ENCODE measurements at places on chromosomes 4 and X.

DNA sequence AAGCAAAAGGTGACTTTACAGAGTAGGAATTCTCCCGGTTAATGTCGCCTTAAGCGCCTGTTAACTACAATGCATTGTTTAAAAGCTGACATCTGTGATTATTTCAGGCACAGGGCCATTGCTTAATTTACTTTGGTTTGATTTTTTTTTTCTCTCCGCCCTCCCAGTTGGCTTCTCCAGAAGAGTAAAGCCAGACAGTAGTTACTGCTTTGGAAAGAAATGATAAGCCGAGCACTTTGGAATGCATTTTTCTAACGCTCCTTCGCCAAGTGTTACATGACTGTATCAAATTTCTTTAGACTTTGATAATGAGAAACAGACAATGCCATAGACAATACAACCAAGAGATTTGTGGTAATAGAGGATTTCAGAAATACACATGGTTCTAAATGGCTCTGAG is 383.0 kb upstream of the TENM3 start:
- no peak for DNase-seq

- DNase-seq, result no peak
Observed at GRCh38 chr4:92021203-92021602, 282.6 kb upstream of the GRID2 start.

GRCh38 chr4:4995103-4995907 is 24.0 kb downstream of the CYTL1 start:
- no peak for DNase-seq

- no peak for DNase-seq
Observed at GRCh38 chrX:1597345-1598020, 6.1 kb downstream of the AKAP17A start.

GRCh38 chrX:108772549-108772948 is 36.2 kb upstream of the IRS4 start:
- DNase-seq, result no peak

- DNase-seq, result peak; percentile 35
Observed at GRCh38 chr4:3290889-3291321, 1.9 kb upstream of the RGS12 start.

- DNase-seq, result no peak
Observed at GRCh38 chrX:9644335-9644734, 121.3 kb downstream of the GPR143 start.

DNA sequence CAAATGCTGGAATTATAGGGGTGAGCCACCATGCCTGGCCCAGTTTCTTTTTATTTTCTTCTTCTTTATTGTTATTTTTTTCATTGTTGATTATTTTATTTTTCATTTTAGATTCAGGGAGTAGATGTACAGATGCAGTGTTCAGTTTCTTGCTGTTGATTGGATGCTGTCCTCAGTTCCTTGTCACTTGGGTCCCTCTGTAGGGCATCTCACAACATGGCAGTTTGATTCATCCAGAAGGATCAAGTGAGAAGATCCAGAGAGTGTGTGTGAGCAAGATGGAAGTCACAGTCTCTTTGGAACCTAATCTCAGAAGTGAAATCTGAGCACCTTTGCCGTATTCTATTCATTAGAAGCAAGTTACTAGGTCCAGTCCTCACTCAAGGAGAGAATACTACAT is 20.9 kb downstream of the HMGB3 start:
- DNase-seq, result no peak

DNA sequence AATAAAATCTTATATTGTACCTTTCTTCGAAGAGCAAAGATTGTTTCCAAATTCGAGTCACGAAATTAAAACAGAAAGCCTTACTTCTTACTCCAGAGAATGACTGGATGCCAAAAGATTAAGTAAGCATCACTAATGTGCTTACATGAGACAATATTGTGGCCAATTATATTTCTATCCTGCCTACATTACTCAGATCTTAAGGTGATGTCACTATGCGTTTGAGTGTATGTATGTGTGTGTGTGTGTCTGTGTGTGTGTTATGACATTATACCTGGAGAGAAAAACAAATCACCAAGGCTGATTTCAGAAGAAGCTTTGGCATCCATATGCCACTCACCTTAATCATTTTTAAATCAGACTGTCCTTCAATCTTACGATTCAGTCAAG is 556.3 kb downstream of the PPARGC1A start:
- DNase-seq, result no peak

DNA sequence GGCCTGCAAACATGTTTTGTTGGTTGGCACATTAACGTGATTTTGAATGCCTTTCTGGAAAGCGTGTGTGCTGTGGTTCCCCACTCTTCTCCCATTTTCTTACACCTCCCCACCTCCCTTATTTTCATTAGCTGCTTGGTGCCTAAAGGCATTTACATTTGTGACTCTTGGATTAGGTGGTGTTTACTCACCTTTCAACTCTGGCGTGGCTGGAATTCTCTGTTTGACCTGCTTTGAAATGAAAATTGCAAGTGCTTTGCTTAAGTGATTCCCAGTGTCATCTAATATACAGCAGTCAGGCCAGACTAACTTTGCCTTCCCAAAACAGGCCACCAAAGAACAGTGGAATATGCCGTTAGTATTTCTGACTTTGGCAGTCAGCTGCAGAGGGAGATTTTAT is 80.5 kb downstream of the NHSL2 start:
- no peak for DNase-seq

DNA sequence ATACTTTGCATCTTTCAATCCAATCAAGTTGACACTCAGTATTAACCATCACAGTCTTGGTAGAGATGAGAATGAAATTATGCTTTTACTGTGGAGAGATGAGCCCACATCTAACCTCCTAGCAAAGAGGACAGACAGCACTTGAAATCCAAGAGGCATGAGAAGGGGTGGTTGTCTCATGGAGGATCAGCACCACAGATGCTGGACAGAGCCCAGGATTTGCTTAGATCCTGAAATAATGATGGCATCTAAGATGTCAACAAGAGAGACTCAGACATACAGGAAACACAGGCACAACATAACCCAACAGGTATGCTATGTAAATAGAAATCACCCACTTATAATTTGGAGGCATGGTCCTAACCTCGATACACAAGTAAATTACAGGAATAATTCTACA is 74.3 kb upstream of the VCX2 start:
- DNase-seq, result no peak

- DNase-seq, result no peak
Observed at GRCh38 chrX:68717196-68717595, 69.7 kb downstream of the STARD8 start.

DNA sequence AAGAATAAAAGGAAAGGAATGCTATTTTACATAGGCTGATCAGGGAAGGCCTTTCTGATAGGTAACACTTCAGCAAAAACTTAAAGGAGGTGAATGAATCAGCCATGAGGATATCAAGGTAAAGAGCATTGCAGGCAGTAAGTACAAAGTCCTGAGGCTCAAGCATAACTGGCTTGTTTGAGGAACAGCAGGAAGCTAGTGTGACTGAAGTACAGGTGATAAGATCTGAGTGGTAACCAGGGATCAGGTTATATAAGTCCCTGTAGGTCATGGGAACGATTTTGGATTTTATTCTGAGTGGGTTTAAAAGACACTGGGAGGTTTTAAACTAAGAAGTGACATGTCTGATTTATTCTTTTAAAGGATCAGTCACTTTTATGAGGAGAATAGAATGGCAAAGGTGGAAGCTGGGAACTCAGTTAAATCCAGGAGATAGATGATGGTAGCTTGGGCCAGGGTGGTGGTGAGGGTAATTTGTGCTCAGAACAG is 47.1 kb upstream of the THOC2 start:
- no peak for DNase-seq

DNA sequence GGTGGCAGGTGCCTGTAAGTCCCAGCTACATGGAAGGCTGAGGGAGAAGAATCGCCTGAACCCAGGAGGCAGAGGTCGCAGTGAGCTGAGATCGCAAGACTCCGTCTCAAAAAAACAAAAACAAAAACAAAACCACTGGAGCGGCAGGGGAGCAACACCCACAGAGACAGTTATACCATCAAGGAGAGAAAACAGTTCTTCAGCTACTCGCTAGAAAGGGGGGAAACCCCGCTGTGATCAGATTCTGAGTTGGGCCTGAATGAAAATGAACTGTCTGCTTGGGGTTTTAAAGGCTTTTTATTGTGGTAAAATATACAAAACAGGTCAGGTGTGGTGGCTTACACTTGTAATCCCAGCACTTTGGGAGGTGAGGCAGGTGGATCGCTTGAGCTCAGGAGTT is 16.8 kb upstream of the IRAK1 start:
- no peak for DNase-seq

DNA sequence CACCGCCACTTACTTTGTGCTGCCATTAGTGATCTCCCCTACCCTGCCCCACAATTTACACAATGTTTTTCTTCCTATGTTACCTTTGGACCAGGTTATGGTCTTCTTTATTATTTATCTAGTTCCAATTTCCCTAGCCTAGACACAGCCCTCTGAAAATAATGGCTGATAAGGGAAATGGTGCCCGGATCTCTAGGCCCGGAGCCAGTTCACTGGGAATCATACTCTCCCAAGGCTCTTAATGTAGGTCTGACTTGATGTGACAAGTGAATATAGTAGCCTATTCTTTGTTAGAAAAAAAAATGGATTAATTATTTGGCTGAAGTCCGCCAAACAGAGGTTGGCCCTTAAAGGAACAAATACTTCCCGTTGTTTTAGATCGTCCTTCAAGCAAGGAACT is 208.0 kb downstream of the RELL1 start:
- no peak for DNase-seq

- no peak for DNase-seq
Observed at GRCh38 chr4:3116955-3117354, 42.5 kb downstream of the HTT start.

GRCh38 chrX:14616836-14617235 is 87.5 kb downstream of the GLRA2 start:
- no peak for DNase-seq

- DNase-seq, result no peak
Observed at GRCh38 chr4:126661194-126661593, 971.6 kb upstream of the INTU start.

DNA sequence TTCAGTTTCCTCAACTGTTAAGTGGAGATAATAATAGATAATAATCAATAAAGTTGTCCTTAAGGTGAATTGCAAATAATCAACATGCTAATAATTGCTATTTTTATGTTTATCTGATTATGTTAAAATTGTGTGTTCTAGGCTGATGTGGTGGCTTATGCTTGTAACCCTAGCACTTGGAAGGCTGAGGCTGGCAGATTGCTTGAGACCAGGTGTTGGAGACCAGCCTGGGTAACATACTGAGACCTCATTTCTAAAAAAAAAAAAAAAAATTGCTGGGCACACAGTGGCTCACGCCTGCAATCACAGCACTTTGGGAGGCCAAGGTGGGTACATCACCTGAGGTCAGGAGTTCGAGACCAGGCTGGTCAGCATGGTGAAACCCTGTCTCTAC is 175.2 kb downstream of the GC start:
- no peak for DNase-seq

DNA sequence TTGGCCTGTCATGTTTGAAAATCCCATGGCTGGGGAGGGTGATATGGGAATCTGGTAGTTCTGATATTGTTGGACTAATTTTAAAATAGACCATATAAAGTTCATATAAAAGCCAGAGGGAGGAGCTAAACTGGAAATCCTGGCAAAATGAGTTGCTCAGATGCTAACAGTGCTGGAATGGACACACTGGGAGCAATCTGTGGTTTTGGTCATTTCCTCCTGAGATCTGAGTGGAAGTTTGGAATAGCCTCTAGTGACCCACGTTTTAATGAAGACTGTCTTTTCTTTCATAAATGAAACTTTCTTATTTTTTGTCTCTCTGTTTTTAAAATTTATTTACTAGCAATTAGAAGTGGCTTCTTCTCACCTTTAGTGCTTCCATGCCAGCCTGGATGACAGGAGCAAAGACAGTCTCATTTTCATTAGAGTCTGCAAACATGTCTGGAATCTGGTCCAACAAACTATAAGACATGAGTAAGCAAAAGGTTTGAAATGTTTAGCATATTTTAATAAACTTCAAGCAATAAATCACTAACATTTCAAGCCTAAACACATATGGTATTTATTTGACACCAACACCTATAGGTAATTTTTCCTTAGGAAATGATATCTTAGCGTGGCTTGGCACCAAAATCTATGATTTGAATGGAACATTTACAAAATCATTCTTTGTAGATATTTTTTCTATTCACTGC is 66.6 kb downstream of the METTL14 start:
- DNase-seq, result no peak

DNA sequence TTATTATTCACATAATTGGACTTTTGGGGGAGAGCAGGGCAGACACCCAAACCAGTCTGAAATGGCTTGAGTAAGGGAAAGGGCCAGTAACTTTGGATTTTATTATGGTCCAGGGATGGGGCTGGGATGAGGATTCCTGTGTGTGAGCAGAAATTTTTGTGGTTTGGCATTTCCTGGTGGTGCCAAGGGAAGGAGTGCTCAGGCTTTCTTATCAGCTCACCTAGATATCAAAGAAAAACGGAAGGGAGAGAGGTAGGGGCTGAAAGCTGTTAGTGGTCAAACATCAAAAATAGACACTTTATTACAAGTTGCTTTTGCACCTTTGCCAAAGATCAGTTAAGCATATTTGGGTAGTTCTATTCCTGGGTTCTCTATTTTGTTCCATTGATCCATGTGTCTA is 128.5 kb upstream of the DIPK2B start:
- no peak for DNase-seq

- DNase-seq, result no peak
Observed at GRCh38 chrX:120749141-120749846, 119.4 kb upstream of the C1GALT1C1 start.

DNA sequence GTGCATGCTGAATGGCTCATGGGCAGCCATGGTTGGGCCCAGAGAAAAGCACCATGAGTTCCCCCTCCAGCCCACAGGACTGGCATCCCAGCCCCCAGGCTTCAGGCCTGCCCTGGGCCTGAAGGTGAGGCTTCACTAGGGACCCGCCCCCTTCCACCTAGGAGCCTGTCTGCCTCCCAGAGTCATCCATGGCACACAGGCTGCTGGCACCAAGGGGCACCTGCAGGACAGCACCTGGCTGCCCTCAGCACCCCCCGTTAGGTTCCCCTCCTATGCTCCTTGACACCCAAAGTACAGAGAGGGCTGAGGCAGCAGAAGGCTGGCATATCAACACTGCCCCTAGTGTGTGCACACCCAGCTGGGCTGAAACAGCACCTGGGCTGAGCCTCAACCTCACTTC is 566.7 kb upstream of the PCDH7 start:
- DNase-seq, result no peak

GRCh38 chrX:10039821-10040793 is 72.9 kb downstream of the CLDN34 start:
- no peak for DNase-seq

- DNase-seq, result no peak
Observed at GRCh38 chrX:9681011-9681410, 84.6 kb downstream of the GPR143 start.

DNA sequence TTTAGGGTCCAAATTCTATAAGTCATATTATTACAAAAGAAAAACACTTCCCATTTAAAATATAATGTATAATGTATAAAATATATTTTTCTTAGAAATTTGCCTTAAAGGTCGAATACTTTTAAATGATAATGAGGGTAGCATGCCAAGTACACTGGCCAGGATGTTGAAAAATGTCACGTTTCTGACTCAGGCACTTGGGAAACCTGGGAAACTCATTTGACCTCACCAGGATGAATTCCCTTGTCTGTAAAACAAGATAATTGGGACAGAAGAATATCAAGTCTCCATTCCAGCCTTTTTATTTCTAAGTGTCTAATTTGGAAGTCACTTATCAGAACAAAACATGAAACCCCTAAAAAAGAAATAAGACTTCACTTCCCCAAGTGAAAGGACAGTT is 3.4 kb upstream of the SLC39A8 start:
- DNase-seq, result no peak

GRCh38 chr4:182339221-182339641 is 96.0 kb downstream of the TENM3 start:
- DNase-seq, result no peak

- DNase-seq, result no peak
Observed at GRCh38 chr4:38950159-38950558, 82.0 kb downstream of the TMEM156 start.

GRCh38 chrX:9091258-9091657 is 57.3 kb upstream of the FAM9B start:
- DNase-seq, result no peak

All from mesothelial cell of epicardium (in vitro differentiated cells).